Breast epithelium (tissue), 4 donors: ENCODE measurements at places on chromosomes 12 and 14.

DNA sequence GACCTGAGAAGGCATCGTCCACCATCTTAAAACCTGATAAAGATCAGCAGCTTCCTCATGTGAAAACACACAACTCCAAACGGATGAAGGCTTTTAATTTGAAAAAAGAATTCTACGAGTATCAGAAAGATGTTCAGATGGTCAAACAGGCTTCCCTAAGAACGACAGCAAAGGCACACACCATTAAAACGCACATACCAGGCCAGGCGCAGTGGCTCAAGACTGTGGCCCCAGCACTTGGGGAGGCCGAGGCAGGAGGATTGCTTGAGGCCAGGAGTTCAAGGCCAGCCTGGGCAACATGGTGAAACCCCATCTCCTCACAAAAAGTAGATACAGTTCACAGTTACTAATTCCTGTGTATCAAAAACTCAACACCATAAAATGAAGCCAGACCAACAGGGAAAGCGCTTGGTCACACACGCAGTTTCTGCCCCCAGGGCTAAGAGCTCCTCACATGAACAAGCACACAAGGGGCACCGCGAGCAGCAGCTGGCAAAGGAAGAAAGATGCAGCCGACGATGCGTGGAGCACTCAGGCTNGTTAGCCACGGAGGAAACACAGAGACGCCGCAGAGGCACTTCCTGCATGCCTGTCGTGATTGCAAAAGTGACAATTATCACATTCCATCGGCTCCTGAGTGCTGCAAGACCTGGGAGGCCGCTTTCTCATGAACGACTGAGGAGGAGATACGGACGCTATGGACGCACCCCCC lies 78.0 kb downstream of the NOC4L start:
- no peak for DNase-seq

- no peak for DNase-seq
Measured at GRCh38 chr14:31286456-31287293, 79.1 kb upstream of the HECTD1 start.

DNA sequence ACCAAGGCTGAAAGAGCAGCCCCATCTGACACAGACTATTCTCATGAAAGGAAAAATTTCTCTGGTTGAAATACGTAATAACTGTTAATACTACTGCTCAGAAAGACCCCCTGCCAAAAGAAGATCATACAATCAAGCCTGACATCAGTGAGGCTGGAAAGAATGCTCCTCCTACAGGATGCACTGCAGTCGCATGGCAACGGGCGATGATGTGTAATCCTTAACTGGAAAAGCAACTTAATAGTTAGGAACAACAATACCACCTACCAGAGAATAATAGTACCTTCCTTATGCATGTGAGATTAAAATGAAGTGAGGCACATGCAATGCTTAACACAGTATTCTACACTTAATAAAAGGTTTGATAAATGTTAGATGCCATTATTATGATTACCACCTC lies 1.2 kb upstream of the GOLGA5 start:
- DNase-seq = no peak

DNA sequence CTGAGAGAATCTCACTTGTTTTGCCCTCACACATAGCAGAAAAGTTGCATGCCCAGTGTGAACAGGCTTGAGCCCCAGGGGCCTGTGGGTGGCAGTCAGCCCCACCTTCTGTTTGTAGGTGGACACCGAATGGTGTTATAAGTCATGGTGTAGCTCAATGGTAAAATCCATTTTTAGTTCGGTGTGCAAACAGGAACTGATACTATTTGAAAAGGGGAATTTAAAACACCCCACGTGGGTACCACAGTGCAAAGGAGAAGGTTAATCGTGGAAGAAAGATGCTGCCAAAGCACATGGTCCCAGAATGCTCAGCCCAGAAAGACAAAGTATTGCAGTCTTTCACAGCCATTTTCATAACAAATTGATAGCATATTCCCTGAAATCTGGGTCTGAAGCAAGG lies 71.8 kb upstream of the GZMB start:
- no peak for DNase-seq

- peak; percentile 99 for DNase-seq
Measured at GRCh38 chr12:108731866-108732461, 646 bp upstream of the CORO1C start.

DNA sequence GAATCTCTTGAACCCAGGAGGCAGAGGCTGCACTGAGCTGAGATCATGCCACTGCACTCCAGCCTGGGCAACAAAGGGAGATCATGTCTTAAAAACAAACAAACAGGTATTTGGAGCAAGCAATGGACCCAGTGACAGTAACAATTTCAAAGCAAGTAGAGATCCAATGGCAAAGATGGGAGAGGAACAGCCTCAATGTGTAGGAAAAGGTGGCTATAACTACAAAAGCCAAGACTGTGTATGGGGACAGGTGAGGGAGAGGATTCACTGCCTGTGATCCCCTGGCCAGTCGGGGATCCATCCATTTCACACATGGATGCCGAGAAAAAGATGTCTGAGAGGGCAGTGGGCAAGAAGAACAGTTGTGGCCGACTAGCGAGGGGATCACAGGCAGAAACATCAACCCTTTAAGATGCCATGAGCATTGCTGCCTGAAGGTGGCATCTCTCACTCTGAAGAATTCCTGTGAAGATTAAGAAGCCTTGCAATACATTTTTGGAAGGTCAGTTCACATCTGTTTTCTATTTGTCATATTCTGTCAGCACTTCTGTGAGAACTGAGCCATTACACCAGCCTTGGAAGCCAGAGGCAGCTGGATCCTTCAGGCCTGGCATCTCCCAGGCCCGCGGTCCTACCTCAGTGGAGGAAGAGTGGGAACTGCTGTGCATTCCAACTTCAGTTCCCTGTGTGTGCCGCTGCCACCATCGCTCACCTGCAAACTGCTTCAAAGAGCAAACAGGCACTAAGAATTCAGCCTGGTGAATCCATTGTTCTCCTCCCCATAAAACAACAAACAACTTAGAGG lies 54.5 kb upstream of the FRS2 start:
- DNase-seq = peak; percentile 27

DNA sequence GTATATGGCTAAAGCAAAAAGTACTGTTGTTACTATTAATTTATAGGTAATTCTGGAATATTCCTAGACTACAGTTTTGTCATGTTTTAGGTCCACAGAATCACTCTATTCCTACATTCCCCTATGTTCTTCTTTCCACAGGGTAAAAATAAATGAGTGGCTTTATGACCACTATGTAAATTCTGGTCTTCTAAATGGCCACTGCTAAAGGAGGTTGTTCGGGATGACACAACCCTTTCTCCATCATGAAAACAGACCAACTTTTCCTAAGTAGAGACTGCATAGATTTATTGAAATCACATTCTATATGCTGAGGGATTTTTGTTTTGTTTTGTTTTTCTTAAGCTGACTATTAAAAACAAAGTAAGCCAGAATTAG lies 88.0 kb downstream of the SYT1 start:
- no peak for DNase-seq

- DNase-seq = no peak
Measured at GRCh38 chr14:44814196-44814595, 147.6 kb downstream of the KLHL28 start.

GRCh38 chr12:53726946-53727309 lies 324 bp downstream of the CALCOCO1 start:
- no peak for DNase-seq

DNA sequence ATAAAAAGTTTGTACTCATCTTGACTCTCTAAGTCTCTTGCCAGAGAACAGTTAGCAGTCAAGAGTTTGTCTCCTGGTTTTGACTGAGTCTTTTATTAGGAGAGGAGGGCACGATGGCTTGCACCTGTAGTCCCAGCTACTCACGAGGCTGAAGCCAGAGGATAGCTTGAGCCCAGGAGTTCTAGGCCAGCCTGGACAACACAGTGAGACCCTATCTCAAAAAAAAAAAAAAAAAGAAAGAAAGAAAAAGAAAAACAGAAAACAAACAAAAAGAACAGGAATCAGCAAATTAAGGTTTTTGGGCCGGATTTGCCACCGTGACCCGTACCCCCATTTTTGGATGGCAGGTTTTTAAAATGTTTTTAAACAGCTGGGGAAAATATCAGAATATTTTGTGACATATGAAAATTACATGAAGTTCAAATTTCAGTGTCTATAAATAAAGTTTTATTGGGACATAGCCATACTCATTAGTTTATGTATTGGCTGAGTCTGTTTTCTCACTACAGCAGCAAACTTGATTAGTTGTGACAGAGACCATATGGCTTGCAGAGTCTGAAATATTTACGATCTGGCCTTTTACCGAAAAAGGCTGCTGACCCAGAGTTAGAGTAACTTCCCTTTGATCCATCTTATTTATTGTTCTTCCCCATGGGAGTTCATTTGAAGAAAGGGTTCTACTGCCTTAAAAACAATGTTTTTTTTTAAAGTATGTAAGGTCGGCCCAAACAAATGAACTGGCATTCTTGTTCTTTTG lies 31.2 kb downstream of the VEZT start:
- no peak for DNase-seq

- DNase-seq = no peak
Measured at GRCh38 chr12:43148691-43149090, 403.3 kb downstream of the ADAMTS20 start.

- DNase-seq = no peak
Measured at GRCh38 chr14:101843665-101844064, 82.2 kb downstream of the PPP2R5C start.

DNA sequence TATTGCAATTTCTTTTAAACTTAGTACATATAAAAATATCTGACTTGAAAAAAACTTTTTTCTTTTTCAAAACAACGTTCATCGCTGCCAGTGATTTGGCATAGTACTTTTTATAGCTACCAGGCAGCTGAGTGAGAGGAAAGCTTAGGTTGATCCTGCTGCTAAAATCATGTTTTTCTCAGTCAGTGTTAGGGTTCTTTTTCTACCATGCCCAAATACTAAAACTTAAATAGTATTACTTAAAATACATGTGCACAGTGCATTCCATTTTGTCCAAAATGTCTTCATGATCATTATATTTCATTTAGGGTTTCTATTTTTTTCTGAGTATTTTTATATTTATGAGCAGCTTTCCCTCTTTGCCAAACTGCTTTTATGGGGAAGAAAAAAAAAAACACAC lies 123.8 kb downstream of the PDZRN4 start:
- DNase-seq = no peak

DNA sequence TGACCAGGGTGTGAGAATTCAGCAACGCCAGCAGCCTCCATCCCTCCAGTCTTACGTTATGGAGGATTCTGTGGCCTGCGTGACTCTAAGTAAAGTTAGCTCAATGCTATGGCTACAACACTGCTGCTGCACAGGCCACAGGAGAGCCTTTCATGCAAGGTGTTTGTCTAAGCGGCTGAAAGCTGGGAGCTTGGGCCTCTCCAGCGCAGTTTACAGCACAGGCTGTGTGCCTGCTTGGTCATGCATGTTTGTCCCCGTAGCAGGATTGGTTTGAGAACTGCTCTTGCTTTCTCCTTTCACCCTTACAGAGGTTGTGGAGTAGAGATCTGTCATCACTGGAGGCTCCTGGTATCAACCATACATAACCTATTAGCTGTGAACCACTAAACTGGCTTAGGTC lies 113.1 kb upstream of the TMCC3 start:
- no peak for DNase-seq

GRCh38 chr12:2548081-2548480 lies 246.7 kb upstream of the FKBP4 start:
- no peak for DNase-seq

GRCh38 chr12:28227251-28227650 lies 37.0 kb downstream of the CCDC91 start:
- DNase-seq = no peak

DNA sequence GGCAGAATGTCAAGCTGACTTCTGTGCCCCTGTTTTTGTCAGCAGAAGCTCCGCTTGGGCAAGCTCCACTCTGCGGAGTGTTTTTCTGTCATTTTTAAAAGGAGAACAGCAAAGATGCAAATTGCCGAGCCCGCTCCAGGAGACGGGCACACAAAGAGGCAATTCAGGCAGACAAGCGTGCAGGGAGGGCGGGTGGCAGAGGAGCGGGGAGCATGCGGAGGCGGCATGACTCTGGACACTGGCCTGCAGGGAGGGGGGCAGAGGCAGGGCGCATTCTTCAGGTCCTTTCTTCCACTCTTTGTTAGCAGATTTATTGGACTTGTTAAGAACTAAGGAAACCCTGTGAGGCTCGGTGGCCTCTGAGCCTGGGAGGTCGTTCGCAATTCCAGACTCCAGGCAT lies 187.3 kb upstream of the RMST start:
- DNase-seq = no peak

GRCh38 chr14:102652194-102652593 lies 59.7 kb downstream of the RCOR1 start:
- DNase-seq = no peak

- no peak for DNase-seq
Measured at GRCh38 chr12:39443929-39444209, 949 bp upstream of the KIF21A start.

DNA sequence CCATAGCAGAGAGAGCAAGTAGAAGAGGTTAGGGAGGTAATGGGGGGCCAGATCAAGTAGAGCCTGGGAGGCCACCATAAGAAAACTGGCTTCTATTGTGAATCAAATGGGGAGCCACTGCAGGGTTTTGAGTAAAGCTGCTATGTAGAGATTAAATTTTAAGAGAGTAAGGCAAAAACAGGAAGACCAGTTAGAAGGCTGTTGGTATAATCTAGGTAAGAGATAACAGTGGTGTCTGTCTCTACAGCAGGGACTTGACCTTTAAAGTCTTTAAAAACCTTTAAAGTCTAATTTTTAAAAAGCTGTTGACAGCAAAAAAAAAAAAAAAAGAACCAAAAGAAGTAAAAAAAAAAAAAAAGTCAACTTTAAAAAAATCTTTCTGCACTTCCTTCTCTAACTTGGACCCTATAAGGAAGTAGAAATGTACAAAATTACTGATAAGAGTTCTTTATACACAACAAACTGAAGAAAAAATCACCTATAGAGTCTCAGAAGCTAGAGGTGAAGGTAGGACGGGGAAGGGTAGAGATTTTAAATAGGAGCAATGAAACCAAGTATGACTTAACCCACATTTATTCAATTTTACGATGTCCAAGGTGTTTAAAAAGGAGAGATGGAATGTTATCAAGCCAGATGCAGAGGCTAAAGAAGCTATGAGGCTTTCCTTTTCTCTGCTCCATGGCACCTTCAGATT lies 26.1 kb downstream of the SGPP1 start:
- DNase-seq = no peak

GRCh38 chr14:101395779-101396178 lies 165.5 kb upstream of the DIO3 start:
- DNase-seq = no peak

GRCh38 chr12:109512608-109513007 lies 35.2 kb downstream of the UBE3B start:
- DNase-seq = no peak

DNA sequence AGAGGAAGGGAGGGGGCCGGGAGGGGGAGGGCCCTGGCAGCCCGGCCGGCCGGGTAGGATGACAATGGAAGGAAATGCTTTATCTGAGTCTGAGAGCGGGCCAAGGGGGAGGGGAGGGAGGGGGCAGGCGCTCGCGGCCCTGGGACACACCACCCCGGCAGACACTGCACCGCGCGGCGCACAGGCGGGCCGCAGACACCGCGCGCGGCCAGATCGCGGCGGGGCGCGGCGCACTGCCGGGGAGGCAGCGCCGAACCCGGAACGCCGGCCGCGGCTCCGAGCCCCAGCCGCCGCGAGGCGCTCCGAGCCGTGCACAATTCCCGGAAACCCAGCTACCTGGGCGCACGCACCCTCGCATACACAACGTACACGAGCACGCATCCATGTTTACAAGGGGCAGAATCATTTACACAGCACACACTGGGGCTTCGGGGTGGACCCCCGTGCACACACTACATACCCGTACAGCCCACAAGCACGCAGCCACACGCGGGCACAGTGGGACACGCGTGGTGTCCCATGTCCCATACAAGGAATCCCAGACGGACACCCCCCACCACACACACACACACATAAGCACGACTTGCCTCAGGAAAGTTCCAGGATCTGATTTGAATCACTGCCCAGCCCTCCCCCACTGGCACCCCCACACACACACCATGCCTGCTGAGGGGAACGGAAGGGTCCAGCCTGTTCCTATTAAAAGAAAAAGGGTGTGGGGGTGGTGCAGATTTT lies at the start of gene HDAC7:
Gene HDAC7, minus strand, starts transcription at position 8 of the 735 bp plus-strand sequence. CDS start 118 bp downstream, outside the sequence.
- peak; percentile 84 for DNase-seq
